ENCODE measurements at places on chromosomes 5 and 9.

- DNase-seq: no peak
Observed at GRCh38 chr9:99178912-99179872, 42.5 kb downstream of the ALG2 start.

DNA sequence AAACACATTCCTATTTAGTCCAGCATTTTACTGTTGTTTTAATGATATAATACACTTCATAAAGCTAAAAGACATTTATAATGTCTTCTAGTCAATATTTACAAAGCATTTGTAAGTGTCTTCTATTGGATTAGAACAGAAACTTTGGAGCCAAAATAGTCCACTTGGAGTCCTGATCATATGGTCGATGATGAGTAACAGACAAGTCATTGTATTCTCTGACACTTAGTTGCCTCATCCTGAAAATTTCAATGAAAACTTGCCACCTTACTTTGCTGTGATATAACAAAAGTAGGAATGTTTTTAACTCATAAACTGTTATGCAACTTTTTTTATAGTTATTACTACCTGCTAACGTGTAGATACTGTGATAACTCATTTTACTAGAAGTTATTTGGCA, 132.5 kb downstream of the GABRB2 start:
- no peak for DNase-seq

GRCh38 chr5:38190111-38190510, 68.2 kb upstream of the EGFLAM start:
- no peak for DNase-seq

GRCh38 chr5:10757043-10757442, 4.0 kb downstream of the DAP start:
- no peak for DNase-seq

GRCh38 chr5:29822521-29822920, 1371.0 kb upstream of the CDH6 start:
- DNase-seq: no peak

DNA sequence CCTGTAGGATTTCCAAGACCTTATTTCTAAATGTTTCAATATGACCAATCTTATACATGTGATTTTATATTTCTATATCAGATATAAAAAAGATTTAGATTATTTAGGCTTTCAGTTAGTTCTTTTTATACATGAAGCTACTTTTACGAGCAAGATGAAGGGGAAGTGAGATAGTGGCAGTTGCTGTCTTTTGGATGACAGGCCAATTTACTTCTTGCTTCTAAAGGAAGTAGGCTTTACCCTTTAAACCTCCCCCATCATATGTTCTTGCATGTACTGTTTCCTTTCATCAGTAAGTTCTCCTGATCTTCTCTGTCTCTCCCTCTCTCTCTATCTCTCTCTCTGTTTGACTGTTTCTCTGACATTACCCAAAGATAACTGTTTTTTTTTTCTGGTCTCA, 4.0 kb upstream of the TYRP1 start:
- DNase-seq: no peak

- no peak for DNase-seq
Observed at GRCh38 chr5:75721573-75721972, 4.3 kb upstream of the POC5 start.

- DNase-seq: no peak
Observed at GRCh38 chr5:143964919-143965318, 153.0 kb downstream of the HMHB1 start.

GRCh38 chr9:137685741-137686420, 67.1 kb downstream of the EHMT1 start:
- DNase-seq: no peak

- peak; percentile 43 for DNase-seq
Observed at GRCh38 chr9:127122176-127123063, at the start of gene ANGPTL2. TSS of gene ANGPTL2 (minus strand) at chr9:127122635. CDS start at chr9:127108731, 13,904 bp downstream.

GRCh38 chr9:84261070-84261746, 79.3 kb downstream of the SLC28A3 start:
- peak; percentile 68 for DNase-seq

DNA sequence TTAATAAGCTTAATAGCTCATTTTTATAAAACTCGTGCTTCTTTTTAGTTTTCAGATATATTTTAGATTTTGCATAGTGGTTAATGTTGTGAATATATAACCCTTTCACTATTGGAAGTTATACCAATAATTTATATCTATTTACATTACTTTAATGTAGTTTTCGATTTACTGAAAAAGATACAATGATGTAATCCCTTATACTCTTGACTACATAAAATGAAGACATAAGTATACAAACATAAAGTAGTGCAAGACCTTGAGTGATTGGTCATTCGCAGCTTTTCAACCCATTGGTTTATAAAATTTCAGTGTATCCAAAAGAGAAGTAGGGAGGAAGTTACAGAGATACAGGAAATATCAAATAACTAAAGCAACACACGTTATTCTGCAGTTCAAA, 84.3 kb upstream of the GRHPR start:
- peak; percentile 32 for DNase-seq

GRCh38 chr9:121023064-121023463, 27.0 kb downstream of the C5 start:
- DNase-seq: no peak

- no peak for DNase-seq
Observed at GRCh38 chr9:138097501-138097991, 220.0 kb downstream of the CACNA1B start.

DNA sequence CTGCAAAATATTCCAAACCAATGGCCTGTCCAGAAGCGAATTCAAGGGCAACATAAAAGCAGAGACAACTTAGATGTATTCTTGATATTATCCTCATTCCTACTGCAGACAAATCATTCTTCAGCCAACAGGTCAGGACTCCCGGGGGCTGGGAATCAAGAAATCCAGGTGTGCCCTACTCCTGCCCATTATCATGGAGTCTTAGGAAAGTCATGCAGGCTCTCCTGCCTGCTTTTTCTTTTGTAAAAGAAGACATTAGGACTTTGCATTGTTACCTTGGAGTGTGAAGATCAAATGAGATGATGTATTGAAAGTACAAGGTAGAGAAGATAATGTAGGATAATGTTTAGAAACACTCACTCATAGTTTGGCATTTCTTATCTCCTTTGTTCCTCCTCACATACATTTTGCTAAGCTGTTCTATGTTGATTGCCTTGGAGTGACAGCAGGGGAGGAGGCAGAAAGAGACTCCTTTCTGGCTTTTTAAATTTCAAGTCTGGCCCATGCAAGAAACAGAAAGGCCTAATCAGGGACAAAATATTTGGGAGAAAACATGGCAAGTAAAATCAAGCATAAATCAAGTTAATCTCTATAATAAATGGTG, 113.8 kb downstream of the SV2C start:
- DNase-seq: no peak

DNA sequence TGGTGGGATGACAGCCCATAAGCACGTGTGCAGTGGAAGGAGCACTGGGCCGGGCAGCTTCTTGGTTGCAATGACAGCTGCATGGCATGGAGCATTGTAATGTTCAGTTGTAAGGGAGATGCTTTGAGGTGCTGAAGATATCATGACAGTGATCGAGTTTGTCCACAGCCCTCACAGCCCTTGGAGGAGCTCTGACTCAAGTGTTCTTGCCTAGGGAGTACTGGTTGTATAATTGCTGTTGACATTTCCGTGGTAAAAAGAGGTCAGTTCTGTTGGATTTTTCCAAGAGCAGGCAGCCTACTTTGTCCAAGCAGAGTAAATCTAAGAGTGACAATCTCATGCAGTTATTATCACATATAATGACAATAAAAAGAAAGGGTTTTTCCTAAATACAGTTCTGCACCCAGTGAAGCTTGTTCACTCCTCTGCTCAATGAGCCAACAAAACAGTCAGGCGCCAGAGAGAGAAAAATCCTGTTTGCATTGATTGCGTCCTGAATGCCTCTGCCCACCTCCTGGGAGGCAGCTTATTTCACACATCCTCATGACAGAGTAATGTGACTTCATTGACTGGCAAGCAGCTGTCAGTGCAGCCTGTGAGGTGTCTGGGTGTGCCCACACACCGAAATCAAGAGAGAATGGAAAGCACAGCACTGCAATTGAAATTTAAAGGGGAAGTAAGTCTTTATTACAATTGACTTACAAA, 248.0 kb downstream of the NTRK2 start:
- DNase-seq: no peak

- no peak for DNase-seq
Observed at GRCh38 chr9:76766126-76766525, 1.9 kb downstream of the PCA3 start.

- no peak for DNase-seq
Observed at GRCh38 chr9:12760758-12761157, 14.1 kb upstream of the LURAP1L start.

DNA sequence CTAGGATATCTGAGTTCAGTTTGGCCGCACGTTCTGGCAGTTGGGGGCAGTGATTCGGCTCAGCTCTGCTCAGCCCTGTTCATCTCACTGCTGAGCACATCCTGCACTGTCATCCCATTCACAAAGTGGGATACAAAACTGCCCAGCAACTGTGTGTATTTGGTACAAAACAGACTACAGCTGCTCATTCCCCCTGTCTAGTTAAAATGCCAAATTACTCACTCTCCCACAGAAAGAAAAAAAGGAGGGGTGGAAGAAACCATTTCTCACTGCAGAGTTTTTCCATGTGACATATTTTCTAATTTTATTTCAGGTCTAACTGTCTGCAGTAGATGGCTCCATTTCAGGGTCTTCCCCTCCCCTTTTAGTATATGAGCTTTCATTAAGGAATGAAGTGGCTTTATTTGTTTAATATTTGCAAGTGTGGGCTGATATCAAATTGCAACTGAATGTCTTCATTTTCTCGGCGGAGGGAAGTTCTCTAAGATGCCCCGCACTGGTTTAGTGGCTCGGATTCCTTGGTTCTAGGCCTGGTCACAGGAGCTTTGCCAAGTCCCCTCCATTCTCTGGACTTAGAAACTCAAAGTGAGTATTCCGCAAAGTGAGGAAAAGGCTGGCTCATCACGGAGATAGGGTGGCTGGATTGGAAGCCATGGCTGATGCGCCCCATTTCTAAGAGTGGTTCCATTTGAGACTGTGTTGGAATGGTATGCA, 14.7 kb downstream of the COL15A1 start:
- no peak for DNase-seq

DNA sequence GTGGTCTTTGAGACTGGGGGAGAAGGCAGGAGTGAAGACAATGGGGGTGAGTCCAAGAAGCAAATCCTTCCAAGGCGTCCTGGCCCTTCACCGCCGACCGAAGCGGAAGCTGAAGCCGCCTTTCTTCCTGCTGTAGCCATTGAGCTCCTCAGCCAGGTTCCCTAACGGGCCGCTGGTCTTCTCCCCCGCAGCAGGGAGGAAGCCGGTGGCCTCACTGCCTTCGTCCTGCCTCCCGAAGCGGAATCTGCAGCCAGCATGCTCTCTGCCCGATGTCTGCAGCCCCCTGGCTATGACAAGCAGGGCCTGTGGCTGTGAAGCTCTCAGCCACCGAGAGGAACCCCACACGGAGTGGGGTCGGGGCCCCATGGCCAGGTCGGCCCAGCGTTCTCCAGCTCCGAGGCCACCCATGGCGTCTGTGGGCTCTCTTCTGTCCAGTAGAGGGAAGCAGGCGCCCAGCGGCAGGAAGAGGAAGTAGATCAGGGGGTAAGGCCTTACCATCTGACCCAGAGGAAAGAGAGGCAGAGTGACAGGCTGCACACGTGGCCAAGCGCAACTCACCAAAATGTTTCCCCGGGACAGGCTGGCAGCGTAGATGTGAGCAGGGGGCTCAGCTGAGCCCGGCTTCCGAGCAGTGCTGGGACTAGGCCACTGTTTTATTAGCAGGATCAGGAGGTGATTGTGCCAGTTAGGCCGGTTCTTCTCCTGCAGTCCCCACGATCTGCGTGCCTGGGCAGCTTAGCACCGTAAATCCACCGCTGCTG, 3.1 kb downstream of the QRFP start:
- DNase-seq: no peak

GRCh38 chr9:19378647-19379046, 1.4 kb downstream of the RPS6 start:
- no peak for DNase-seq

GRCh38 chr5:39639618-39640089, 214.9 kb upstream of the DAB2 start:
- DNase-seq: no peak

- no peak for DNase-seq
Observed at GRCh38 chr5:30627945-30628344, 565.5 kb upstream of the CDH6 start.

GRCh38 chr5:67089200-67089725, 107.3 kb downstream of the CD180 start:
- peak; percentile 18 for DNase-seq

- DNase-seq: peak; percentile 95
Observed at GRCh38 chr9:34158362-34158869, 20.4 kb upstream of the UBAP1 start.

DNA sequence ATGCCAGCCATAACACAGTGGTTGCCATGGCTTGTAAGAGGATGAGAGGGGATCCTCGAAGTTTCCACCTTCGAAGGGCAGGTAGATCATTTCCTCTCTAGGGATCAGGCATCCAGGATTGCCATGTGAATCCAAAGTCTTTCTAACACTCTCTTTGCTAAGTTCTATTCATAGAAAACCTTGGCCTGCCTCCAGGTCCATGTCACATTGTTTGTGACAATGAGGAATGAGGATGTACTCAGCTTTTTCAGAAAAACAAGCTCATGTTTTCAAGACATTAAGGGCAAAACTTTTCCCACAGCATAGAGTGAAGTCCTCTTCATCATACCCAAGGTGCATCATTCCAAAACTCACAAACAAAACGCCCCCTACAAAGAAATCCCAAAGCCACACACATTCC, 19.6 kb downstream of the ESM1 start:
- DNase-seq: no peak

DNA sequence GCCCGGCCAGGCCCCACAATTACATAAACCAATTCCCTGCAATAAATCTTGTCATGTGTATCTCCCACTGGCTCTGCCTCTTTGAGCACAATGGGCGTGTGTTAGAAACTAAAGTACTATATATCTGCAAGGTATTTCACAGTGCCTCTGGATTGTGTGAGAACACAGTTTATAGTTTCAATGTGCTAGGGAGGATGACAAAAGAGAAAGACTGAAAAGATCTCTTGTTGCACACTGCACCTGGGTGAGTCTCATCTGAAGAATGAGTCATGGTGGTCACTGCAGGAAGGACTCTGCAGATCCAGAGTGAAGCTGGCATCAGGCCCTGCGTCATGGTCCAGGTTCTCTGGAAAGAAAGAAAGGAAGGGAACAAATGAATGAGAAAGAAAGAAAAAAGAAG, 20.7 kb upstream of the CTSV start:
- DNase-seq: no peak

DNA sequence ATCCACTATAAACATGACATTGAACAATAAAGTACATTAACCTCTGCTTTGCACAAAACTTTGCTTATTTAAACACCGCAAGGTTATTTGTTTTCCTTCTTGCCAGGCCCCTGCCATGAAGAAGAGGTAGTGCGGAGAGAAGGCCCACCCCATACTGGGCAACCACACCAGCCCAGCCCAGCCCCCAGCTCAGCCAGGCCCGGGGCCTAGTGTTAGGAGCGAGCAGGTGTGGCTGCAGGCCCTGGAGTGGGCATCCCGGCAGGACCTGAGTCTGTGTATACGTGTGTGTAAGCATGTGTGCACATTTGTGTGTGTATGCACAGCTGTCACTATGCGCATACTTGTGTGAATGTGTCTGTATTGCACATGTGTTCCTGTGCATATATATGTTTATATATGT, 90.4 kb upstream of the MVB12B start:
- DNase-seq: no peak

- no peak for DNase-seq
Observed at GRCh38 chr9:19976226-19976625, 187.4 kb upstream of the SLC24A2 start.

All from NCI-H2029 (cell line).